ENCODE measurements at places on chromosomes 5 and 9. TPM values are rescaled to one million over a fixed set of nuclear protein-coding genes. Genes with fewer than 3 reads are reported as not detected.

DNA sequence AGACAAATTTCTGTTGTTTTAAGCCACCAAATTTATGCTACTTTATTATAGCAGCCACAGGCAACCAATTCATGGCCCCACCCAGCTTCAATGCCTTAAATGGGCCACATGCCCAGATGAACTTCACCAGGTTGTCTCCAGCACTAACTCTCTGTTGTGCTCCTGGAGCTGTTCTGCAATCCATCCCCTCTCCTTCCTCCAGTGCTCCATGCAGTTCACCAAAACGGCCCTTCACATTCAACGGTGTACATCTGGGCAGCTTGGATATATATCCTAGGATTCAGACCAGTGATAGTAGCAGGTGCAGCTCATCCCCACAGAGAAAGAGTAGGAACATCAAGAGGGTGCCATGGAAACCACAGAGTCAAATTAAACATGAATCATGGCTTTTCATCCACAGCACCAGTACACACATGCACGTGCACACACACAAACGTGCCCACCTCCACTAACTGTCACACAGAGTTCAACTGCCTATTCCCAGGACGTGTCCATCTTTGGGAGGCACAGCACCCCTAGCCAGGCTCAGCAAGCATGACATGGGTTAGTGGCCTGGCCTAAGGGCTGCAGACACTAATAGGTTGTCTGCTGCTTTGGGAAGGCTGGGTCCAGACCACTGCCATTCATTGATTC, 134.5 kb downstream of the MED10 start:
- DNase-seq = no peak

DNA sequence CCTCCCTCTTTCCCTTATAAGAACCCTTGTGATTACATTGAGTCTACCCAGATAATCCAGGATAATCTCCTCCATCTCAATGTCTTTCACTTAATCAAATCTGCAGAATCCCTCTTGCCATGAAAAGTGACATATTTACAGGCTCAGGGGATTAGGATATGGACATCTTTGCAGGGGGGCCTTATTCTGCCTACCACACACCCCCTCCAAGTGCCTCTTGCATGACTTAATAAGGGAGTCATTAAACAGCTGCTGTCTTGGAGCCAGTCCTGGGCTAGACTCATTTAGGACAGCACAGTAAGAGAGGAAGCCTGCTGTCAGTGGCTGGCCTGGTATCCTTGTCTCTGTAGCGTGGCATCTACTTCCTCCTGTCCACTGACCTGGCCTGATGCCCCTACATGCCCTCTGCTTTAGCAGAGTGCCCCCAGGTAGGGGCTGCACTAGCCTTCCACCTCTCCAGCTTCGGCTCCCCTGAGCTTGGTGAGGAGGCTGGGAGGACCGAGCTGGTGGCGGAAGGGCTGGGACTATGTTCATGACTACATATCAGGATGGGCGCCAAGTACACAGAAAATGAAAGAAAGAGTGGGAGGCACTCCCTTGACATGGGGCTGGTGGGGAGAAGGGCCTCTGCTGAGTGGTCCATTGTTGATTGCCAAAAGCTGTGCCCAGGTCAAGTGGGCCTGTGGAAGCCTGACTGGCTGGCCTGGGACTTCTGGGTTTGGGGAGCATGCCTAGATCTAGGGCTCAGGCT, 17.2 kb downstream of the ENHO start:
- no peak for DNase-seq

GRCh38 chr5:177234841-177235240, 68.7 kb downstream of the RAB24 start:
- DNase-seq = no peak

- DNase-seq = no peak
Measured at GRCh38 chr5:143084407-143084806, 314.2 kb downstream of the ARHGAP26 start.

- DNase-seq = no peak
Measured at GRCh38 chr5:16626696-16627264, 10.0 kb upstream of the RETREG1 start.

- DNase-seq = peak; percentile 70
Measured at GRCh38 chr5:100900796-100901781, 2.0 kb downstream of the ST8SIA4 start.

Gene PRRX2
- 0.38 TPM for total RNA-seq

Gene DDX46
- total RNA-seq = 26.2 TPM

Gene C9orf153
- not detected for total RNA-seq
